ENCODE measurements at places on chromosomes 12 and 14. TPM values are rescaled to one million over a fixed set of nuclear protein-coding genes. Genes with fewer than 3 reads are reported as not detected.

The EIF2S3B gene
- polyA plus RNA-seq, result 11.1 TPM

The OR4E2 gene
- not detected for polyA plus RNA-seq

The KRT6C gene
- not detected for polyA plus RNA-seq

The HNF1A gene
- polyA plus RNA-seq, result 24.9 TPM

The OR6S1 gene
- not detected for polyA plus RNA-seq

The CCDC175 gene
- polyA plus RNA-seq, result 0.81 TPM

Data from left renal cortex interstitium (tissue), 4 donors.